Hepatic stellate cell (primary cell): ENCODE measurements at places on chromosomes 1 and 21.
A peak's percentile ranks its signal among the peaks of the same experiment; 100 is the strongest.

DNA sequence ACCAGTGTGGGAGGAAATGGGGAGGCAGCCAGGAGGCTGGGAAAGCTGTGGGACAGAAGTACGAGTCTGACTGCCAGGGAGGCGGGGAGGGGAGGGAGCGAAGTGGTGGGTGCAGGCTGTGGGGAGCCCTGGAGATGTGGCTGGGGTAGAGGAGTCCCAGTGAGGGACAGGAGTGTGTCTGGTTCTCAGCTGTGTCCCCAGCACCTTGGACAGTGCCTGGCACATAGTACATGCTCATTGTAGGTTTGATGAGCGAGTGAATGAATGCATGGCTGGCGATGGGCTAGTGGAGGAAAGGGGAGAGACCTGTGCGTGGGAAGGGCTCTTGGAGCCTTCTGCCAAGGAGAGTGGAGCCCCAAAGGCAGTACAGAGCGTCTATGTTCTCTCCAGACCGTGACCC is 104.1 kb downstream of the SIK1 start:
- no peak for DNase-seq

DNA sequence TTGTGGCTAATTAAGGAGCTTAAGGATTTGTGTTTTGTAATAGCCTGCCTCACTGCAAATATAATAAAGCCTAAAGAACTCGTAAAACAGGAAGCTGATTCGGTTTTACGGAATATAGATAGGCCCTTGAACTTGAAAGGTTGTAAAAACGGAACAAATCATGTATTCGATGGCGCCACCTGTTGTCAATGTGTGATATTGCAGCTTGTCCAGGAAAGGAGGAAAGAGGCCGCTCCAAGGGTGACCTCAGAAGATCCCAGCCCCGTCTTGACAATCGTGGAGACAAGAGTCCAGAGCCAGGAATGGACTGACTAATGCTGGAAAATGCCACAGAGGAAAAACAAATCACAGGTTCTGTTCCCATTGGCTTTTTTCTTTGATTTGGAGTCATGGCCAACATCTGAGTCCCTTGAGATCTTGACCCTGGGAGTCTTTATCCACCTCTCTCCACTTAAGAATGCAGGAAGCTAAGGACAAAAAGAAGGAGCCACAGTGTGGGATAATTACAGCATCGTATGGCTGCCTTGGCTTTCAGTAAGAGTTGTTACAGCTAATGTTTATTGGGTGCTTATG is 7.0 kb upstream of the IGSF21 start:
- DNase-seq, result peak; percentile 71

- DNase-seq, result no peak
Measured at GRCh38 chr1:222732216-222733159, 4.5 kb upstream of the FAM177B start.

GRCh38 chr1:172083191-172083590 is 241.9 kb downstream of the DNM3 start:
- no peak for DNase-seq

DNA sequence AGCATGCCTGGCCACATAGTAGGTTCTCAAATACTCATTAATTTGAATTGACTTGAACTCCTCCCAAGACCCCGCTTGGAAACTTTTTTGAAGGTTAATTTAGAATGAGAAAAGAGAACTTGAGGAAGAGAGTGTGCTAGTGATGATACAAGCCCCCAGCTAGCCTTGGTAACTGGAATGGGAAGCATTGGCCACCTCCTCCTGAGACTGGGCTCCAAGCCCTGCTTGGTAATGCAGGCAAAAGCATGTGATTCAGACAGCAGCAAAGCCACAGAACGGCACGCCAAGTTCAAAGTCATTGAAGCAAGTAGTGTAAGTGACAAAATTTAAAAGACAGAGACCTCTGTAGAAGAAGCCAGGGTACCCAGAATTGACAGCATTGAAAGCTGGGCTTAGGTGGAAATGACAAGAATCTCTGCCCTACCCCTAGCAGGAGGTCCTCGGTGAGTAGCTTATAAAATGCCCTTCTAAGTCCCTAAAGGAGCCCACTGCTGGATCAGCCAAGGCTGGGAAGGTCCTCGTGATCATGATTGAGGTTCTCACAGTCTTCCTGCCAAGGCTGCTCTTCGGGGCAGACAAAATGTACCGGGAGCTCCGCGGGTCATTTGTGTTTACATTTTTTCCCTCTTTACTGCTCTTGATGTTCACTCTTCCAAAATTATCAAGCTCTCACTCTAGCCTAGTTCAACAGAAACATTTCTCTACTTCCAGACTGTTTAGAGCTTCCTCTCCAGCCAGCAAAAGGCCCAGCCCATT is 99.4 kb downstream of the TSEN15 start:
- no peak for DNase-seq

GRCh38 chr1:1084372-1085170 is 10.5 kb upstream of the RNF223 start:
- no peak for DNase-seq

GRCh38 chr1:37056325-37056724 is 22.0 kb upstream of the GRIK3 start:
- no peak for DNase-seq

DNA sequence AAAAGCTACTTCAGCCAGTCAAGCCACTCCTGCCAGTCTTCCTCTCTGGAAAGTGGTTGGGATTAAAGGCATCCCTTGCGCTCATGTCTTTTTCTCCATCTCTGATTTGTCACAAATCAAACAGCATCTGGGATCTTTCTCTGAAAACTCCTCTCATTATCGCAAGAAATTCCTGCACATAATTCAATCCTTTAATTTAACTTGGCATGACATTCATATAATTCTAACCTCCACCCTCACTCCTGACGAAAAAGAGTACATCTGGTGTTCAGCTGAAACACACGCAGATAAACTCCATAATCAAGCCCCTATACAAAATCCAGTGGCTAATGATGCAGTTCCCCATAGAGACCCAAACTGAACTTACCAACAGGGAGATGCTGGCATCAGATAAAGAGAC is 19.4 kb upstream of the SLC2A5 start:
- DNase-seq, result no peak

DNA sequence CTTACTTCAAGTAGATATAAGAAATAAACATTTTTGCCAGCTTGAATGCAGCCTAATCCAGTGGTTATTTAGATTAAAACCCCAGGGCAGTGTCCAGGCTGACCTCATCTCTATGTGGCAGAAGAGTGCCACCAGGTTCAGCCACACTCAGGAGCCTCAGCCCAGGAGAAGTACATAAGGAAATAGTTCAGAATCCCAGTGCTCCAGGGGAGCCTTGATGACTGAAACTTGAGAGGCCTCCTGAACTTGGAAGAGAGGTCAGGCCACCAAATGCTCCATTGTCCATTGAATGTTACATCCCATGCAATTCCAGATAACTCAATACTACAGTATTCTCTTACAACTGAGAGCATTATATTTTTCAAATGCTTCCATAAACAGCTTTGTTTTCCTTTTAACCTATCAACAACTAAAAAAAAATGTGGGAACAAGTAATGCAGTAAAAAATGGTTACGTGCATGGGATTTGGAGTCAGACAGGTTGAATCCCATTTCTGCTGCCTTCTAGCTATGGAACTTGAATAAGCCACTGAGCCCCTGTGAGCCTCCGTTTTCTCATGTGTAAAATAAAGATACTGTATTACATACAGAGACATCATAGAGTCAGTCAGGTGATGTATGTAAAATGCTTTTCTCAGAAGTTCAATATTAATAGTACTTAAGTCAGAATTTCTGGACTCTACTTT is 248.0 kb downstream of the PLPP3 start:
- DNase-seq, result no peak

- no peak for DNase-seq
Measured at GRCh38 chr1:225338545-225338944, 89.3 kb downstream of the LBR start.
